Omental fat pad (tissue), 4 donors: ENCODE measurements at places on chromosomes 1 and 21. TPM values are rescaled to one million over a fixed set of nuclear protein-coding genes. Genes with fewer than 3 reads are reported as not detected.

SLC45A3 gene
- total RNA-seq, result 2.2 TPM

FAM43B gene
- 0.93 TPM for total RNA-seq

CLCNKA gene
- total RNA-seq, result 0.63 TPM

JTB gene
- 207 TPM for total RNA-seq

GLUL gene
- total RNA-seq, result 5,022 TPM

CFH gene
- 65.1 TPM for total RNA-seq

CYYR1 gene
- total RNA-seq, result 14.3 TPM

PSMB4 gene
- total RNA-seq, result 233 TPM

HSD11B1 gene
- 12.8 TPM for total RNA-seq

MMEL1 gene
- 1.6 TPM for total RNA-seq

IL19 gene
- not detected for total RNA-seq

CD5L gene
- total RNA-seq, result 0.46 TPM

ZMPSTE24 gene
- total RNA-seq, result 38.3 TPM

LCE6A gene
- total RNA-seq, result not detected

TRIM58 gene
- 1.4 TPM for total RNA-seq

FOXD2 gene
- 0.12 TPM for total RNA-seq

FCRL1 gene
- 0.38 TPM for total RNA-seq

HES4 gene
- total RNA-seq, result 22.5 TPM

SPATA21 gene
- total RNA-seq, result not detected

C1orf87 gene
- not detected for total RNA-seq

UMODL1 gene
- not detected for total RNA-seq

ST6GALNAC3 gene
- 9.7 TPM for total RNA-seq

TNFRSF14 gene
- total RNA-seq, result 26.6 TPM

GMEB1 gene
- 14.0 TPM for total RNA-seq

FCER1G gene
- total RNA-seq, result 151 TPM

ETS2 gene
- 201 TPM for total RNA-seq

S100A7 gene
- total RNA-seq, result not detected

TMEM82 gene
- not detected for total RNA-seq

IVL gene
- not detected for total RNA-seq

CR1L gene
- total RNA-seq, result not detected

TIE1 gene
- 156 TPM for total RNA-seq

MAP10 gene
- 4.6 TPM for total RNA-seq
